ENCODE measurements at places on chromosomes 6 and 20.

- DNase-seq = no peak
These were observed 178.3 kb downstream of the TMEM242 start for GRCh38 chr6:157144859-157145568.

GRCh38 chr6:112683926-112684325, 336.8 kb downstream of the RFPL4B start:
- DNase-seq = no peak

DNA sequence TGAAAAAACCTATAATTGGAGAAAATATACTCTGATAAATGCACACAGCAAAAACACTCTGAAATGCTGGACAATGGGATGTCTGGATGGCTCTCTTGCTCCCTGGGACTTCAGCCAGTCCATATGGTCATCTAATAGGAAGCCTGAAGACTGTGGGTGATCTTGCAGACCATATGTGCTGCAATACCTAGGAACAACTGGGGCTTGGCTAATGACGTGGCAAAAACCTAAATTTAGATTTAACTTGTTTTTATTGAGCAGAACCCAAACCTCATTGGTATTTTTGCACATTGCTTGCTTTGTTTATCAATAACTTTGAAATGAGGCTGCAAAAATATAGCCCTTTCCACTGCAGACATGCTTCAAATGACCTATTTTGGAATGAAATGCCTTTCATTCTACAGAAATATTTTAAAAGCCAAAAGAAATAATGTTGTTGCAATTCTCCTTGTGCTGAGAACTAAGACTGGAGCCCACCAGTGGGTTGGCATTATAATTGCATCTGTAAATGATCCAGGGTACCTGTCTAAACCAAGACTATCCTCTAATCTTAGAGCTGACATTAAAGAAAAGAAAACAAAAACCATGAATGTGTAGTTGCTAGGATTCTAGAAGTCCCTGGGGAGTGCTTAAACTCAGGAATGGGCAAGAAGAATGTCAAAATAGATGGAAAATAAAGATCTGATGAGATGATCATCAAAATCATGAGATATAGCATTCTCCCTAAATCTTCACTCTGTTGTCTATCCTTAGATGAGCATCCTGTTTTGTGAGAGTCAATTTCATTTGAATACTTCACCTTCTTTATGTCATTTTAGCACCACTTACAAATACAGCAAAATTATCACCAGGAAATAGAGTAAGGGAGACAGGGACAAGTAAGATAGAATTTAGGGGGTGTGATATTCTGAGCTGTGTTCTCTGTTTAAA, 152.1 kb upstream of the RIMS1 start:
- no peak for DNase-seq

DNA sequence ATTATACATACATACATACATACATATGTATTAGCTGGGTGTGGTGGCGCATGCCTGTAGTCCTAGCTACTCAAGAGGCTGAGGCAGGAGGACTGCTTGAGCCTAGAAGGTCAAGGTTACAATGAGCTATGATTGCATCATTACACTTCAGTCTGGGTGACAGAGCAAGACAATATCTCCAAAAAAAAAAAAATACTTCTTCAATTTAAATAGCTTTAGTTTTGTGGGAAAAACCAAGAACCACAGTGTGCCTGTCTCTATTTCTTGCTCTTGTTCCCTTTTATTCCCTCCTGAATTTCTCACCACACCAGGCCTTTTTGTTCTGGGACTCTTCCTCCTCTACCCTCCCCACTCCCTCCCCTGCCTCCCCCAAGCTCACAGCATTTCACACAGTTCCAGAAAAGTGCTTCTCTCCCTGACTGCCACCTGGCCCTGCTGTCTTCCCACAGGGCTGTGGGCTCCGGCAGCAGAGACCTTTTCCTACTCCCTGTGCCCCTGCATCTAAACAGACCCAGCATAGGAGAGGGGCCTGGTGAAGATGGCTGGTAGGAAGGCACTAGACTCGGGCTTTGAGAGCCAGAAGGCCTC, 1.3 kb downstream of the C20orf203 start:
- no peak for DNase-seq

GRCh38 chr6:4714961-4715501, 61.2 kb upstream of the CDYL start:
- DNase-seq = no peak

GRCh38 chr20:44540834-44541233, 19.0 kb upstream of the SERINC3 start:
- DNase-seq = no peak

GRCh38 chr20:36145877-36146707, 8.4 kb upstream of the EPB41L1 start:
- DNase-seq = no peak

DNA sequence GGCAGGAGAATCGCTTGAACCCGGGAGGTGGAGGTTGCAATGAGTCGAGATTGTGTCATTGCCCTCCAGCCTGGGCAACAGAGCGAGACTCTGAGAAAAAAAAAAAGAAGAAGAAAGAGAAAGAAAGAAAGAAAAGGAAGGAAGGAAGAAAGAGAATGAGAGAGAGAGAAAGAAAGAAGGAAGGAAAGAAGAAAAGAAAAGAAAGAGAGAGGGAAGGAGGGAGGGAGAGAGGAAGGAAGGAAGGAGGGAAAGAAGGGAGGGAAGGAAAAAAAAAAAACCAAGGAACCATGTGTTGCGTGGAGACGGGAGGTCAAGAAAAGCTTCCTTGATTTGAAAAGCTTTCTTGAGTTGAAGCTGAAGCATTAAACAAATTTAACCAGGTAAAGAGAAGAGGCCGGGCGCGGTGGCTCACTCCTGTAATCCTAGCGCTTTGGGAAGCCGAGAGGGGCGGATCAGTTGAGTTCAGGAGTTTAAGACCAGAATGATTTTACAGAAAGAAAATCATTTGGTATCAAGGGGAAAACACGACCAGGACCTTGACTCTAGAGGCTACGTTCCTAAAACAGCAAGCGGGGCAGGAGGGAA, 90.5 kb upstream of the PRSS16 start:
- no peak for DNase-seq

- no peak for DNase-seq
These were observed 261.3 kb upstream of the MOCS1 start for GRCh38 chr6:40195428-40196134.

- no peak for DNase-seq
These were observed 154.3 kb downstream of the GRM4 start for GRCh38 chr6:33991610-33992009.

DNA sequence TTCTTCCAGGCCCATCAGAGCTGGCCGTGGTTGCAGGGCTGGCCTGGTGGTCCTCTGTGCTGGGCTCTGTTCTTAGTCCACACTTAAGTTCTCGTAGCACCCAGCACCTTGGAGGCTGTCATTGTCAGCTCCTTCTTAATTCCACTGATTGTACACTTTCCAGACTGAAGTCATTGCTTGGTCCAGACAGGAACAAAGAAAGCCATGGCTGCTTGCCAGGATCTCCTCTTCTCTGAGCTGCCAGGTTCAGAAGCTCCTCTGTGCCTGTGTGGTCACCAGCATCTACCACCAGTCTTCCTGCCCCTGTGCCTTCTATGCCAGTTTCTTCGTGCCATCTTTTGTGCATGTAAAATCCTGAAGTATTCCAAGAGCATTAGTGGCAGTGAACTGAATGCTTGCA, 39.5 kb upstream of the PCMTD2 start:
- no peak for DNase-seq

DNA sequence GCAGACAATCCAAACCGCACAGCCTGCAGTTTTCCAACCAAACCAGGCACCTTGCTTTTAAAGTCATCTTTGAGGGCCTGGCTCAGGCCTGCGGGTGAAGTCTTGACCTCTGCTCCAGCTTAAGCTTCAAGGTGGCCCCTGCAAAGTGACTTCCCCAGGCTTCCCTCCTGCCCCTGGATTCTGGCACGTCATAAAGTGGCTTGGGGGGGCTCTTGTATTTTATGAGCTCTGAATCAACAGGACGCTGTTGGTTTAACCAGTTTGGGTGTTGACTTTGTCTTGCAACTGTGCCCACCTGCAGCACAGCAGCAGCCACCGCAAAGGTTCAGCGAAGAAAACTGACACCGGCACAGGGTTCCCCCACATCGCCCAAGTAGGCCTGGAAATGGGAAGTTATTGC, 81.2 kb downstream of the NFATC2 start:
- no peak for DNase-seq

Measured in retina (tissue), 1 donor.